ENCODE measurements at places on chromosomes 6 and 20.

DNA sequence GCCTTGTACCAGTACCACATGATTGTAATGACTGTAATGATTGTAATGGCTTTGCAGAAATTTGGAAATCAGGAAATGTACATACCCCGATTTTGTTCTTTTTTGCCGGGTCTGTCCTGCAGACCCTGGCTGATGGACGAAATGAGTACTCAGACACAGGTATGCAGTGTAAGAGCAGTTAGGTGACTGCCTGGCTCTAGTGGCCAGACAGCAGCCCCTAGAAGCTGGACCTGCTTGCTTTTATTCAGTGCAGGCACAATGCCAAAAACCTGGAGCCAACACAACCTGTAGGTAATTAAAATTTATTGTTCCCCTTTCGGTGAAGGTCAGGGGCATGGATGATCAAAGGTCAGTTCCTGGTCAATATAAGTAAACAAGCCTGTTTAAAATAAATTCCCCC, 346.0 kb downstream of the NKAIN2 start:
- no peak for DNase-seq

- no peak for DNase-seq
These were observed 96.5 kb downstream of the HFE start for GRCh38 chr6:26183581-26184366.

- DNase-seq: no peak
These were observed 744 bp upstream of the FOXO3 start for GRCh38 chr6:108559884-108560462.

DNA sequence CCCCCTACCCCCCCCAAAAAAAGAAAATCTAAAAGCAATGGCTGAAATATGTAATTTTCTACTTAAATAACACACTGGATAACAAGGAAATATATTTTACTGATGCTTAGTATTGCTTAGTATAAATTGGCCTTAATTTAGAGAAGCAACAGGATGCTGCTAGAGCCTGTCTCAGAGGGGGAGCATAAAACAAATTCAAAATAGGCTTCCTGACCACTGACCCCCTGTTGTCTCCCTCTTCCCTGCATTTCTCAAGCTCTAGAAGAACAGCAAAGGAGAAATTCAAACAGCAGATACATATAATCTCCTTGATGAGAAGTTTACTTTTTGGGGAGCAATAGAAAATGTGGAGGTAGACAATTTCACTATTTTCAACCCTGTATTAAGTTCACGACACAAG, 631.1 kb upstream of the GJE1 start:
- DNase-seq: no peak

DNA sequence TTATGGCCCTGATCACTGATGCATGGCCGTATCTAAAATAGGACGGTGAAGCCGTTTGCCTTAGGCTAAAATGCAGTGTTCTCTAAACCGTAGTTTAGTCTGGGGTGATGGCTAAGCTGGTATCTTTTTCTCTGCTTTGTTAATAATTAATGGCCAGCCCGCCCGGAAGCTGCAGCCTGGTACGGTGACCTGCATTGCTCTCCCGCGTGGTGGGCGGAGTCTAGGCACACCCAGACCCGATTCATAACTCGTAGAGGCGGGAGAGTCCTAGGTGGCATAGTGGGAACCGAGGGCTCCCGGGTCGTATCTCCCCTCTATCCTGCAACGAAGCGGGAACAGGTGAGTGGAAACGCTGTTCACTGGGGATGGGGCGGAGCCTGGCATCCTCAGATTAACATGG, 5.5 kb downstream of the CDH4 start:
- no peak for DNase-seq

- no peak for DNase-seq
These were observed 51.0 kb downstream of the RPS12 start for GRCh38 chr6:132865364-132865763.

DNA sequence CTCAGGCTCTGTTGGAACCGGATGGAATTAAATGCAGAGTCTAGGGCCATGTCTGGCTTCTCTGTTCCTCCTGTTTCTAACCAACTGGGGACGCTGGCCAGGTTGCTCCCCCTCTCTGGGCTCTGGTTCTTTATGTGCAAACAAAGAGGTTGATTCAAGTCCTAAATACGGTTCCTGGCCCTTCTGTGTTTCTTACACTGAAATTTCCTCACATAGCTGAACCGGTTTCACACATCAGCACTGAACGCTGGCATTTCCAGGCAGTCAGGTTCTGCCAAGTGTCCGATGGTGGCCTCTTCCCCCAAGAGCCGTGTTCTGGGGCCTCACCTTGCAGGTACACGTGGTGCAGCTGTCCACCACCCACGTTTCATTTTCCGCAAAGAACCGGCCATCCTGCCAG, 13.5 kb downstream of the THBS2 start:
- no peak for DNase-seq

GRCh38 chr6:87731818-87732661, 30.0 kb upstream of the AKIRIN2 start:
- DNase-seq: peak; percentile 6

- no peak for DNase-seq
These were observed 106.8 kb downstream of the OR2B2 start for GRCh38 chr6:27805347-27805746.

DNA sequence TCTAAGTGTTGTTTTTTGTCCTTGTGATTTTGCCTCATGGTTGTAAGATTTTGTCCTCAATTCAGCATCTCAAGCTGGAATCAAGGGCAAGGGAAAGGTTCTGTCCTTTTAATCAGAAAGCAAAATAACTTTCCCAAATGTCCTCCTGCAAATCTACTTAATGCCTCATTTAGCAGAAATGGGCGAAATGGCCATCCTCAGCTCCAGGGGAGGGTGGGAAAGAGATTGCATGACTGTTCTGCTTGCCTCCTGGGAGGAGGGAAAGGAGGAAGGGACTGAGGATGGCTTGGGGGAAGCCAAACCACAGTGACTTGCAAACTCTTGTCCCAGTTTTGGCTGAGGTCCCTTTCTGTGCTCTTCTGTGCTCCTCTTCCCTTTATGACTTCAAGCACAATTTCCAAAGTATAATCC, 43.4 kb downstream of the TNFAIP3 start:
- no peak for DNase-seq

DNA sequence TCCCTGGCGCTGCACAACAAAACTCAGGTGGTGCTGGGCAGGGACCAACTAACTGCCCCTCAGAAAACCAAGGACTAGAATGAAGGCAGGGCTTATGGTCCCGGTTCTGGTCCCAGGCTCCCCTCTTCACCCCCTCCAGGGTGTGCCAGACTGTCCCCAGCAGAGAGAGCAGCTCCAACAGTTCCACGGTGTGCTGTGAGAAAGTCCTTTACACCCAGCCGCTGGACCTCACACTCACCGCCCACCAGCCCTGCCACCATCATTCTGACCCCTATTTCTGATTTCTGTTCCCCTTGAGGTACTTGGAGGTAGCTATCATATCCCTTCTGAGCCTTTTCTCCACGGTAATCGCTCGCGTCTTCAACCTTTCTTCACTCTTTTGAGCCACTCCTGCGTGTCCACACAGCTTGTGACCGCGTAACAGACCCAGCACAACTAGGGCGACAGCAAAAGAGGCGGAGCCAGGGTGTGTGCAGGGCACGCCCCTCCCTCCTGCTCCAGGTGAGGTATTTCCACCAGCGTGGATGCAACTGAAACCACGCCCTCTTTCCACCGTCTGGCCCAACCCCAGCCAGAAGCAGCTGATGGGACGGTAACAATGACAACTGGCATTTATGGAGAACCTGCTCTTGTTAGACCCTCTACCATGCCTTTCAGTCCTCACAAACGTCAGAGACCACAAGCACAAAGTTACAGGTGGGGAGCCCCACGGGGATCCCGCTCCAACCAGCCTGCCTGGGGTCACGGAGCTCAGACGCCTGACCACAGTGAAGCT, 2.3 kb downstream of the PXDC1 start:
- no peak for DNase-seq

DNA sequence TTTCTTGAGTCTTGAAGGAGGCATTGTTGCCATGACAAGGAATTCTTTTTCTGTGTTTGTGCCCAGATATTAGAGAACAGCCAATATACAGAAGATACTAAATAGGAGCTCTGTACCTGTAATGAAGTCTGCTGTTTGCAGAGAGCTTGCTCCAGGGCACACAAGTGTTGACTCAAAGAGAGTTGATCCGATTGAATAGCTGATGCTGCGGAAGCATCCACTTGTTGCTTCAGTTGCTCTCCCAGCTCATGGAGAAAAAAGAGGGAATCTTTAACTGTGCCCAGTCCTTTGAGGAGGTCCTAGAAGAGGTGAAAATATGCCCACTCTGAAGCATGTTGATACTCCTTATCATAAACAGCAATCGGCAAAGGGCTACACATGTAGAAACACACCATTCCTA, 411.4 kb downstream of the ESR1 start:
- no peak for DNase-seq

- no peak for DNase-seq
These were observed 37.4 kb upstream of the FAM83C start for GRCh38 chr20:35329435-35330139.

GRCh38 chr20:23232679-23233308, 117.8 kb upstream of the NXT1 start:
- no peak for DNase-seq

- DNase-seq: peak; percentile 75
These were observed 48.7 kb downstream of the TMEM242 start for GRCh38 chr6:157274471-157275226.

DNA sequence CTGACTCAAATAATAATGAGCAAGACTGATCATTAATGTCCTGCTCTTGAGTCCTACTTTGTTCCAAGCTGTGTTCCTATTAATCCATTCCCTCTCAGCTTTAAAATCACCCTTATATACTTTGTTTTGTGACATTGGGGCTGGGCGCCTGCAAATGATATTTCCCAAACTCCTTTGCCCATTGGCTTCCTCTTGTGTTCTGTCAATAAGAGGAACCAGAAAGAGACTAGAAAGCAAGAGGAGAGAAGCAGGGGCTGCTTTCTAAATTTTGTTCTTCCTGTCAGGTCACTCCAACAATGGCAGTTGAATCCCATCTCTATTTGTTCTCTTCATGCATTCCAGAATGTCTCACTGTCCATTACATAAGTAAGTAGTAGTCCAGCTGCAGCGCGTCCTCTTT, 21.6 kb upstream of the TRIM27 start:
- DNase-seq: no peak

GRCh38 chr20:21607971-21608725, 94.3 kb upstream of the NKX2-2 start:
- no peak for DNase-seq

- DNase-seq: no peak
These were observed 30.6 kb upstream of the LY86 start for GRCh38 chr6:6557886-6558285.

DNA sequence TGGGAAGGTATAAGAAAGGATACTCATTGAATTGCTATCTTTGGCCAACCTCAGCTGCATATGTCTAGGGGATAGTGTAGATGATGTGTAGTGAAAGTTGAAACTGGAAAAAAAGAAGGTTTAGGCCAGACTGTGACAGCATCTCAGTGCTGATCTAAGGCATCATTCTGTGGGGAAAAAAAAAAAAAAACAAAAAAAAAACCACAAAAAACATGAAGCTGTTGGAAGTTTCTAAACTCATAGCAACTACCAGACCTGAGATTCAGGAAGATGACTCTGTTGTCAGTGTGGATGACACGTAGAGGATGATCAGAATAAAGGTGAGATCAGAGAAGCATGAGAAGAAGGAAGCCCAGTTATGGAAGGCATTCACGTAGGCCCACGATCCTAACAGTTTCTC, 100.8 kb upstream of the CNKSR3 start:
- no peak for DNase-seq

- DNase-seq: no peak
These were observed 141.6 kb upstream of the DTNBP1 start for GRCh38 chr6:15804164-15805154.

DNA sequence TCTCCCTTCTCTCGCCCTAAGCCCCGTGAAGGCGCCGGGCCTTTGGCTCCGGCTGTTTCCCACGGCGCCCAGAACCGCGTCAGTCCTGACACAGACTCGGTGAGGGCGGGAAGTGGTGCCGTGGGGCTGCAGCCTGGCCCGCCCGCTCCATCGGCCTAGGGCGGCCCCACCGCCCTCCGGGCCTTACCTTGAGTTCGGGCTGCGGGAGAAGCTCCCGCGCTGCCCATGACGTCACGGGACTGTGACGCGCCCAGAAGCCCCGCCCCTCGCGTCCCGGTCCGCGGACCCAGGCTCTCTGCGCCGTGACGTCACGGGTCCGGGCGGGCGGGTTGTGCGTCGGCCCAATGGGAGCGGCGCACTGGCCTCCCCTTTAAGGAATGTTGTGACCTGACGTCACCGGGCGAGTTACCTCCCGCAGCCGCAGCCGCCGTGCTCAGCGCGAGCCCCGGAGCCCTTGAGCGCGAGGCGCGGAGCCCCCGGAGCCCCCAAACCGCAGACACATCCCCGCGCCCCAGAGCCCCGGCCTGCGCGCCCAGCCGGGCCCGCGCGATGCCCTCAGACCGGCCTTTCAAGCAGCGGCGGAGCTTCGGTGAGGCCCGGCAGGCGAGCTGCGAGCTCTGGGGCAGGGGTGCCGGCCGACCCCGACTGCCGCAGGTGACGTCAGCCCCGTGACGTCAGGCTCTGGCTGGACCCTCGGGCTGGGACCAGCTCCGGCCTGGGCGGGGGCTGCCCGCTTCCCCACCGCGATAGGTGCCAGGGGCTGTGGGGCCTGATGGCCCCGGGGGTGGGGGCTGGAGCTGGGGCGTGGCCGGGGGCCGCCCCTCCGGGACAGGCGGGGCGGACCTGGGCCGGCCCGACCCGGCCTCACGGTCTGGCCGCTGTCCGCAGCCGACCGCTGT, at the start of gene MAP1LC3A:
TSS of gene MAP1LC3A (plus strand) at position 399 of the 899 bp plus-strand sequence. CDS start at position 550, 151 bp downstream.
- peak; percentile 87 for DNase-seq

DNA sequence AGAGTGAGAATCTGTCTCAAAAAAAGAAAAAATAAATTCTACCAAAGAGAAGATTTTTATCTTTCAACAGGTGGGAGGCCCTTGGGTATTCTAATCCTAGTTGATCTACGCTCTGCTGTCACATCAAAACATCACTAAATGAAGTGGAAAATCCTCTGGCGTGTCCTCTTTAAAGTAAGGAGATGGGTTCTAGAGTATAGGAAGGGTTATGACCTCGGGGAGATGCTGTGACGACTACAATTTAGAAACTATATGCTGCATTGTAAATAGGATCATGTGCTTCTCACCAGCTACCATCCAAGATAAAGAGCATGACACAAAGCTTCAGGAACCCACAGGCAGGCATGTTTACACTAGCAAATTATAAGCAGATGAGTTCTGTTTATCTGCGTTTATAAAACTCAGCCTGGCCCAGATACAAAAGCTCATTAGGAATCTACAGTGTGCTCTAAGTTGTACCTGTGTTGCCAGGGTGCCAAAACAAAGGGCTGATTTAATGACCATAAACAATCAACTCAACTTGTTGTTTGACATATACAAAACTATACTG, 197.1 kb upstream of the PLN start:
- DNase-seq: no peak

DNA sequence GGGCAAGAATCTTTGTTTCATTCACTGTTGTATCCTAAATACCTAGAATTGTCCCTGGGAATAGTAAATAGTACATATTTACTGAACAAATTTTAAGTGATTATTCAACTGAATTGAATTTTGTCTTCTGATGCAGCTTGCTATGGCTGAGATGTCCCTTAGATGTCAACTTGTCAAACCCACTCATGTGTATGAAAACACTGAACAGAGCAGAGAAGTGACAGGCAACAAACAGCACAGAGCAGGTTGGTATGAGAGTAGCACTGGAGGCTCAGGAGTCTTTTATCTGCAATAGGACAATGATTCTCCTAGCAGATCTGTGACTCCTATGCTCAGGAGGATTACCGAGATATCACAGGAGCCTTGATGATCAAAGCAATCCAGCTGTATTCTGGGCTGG, 540.1 kb upstream of the CHD6 start:
- DNase-seq: no peak

Data from activated T-helper 1 cell treated with Interleukin-2 at 50 U/mL for 16 hours (primary cell).